ENCODE measurements at places on chromosomes 6 and 20.

- H3K36me3 ChIP-seq = no peaks in the 10 kb centered on the region
- H3K4me3 ChIP-seq = no peak overlapping the region
- no peak for DNase-seq
- no peaks in the 10 kb centered on the region for H3K4me1 ChIP-seq
Measured at GRCh38 chr6:127816643-127817042, 84.2 kb downstream of the THEMIS start.

DNA sequence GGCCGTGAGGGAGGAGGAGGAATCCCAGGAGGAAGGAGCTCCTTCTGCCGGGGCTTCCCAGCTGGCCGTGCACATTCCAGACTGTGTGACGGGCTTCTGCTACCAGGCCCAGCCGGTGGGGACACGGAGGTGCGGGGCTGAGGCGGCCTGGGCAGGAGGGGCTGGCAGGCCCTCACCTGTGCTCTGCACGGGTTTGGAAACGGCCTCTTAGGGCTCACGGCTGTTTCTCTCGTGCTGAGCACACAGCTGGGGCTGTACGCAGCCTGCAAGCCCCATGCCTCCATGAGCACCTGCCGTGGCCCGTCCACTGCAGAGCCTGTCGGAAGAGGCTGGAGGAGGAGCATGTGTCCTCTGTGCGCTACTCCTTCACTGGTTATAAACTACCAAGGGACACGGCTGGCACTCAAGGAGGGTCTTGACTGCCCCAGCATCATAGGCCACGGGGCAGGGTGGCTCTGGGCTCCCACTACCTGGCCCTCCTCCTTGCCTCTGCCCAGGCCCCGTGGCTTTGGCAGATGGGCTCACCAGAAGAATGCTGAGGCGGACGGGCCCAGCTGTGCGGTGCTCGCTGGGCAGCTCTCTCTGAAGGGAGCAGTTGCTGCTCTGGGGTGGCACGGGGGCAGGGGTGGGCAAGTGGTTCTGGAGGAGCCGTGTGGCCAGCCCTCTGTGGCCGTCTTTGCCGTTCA lies 15.8 kb downstream of the NPEPL1 start:
- H3K4me1 ChIP-seq = peaks cover 3% of the 10 kb centered on the region
- no peak overlapping the region for H3K4me3 ChIP-seq
- peaks cover 20% of the 10 kb centered on the region for H3K36me3 ChIP-seq
- DNase-seq = peak; percentile 8

DNA sequence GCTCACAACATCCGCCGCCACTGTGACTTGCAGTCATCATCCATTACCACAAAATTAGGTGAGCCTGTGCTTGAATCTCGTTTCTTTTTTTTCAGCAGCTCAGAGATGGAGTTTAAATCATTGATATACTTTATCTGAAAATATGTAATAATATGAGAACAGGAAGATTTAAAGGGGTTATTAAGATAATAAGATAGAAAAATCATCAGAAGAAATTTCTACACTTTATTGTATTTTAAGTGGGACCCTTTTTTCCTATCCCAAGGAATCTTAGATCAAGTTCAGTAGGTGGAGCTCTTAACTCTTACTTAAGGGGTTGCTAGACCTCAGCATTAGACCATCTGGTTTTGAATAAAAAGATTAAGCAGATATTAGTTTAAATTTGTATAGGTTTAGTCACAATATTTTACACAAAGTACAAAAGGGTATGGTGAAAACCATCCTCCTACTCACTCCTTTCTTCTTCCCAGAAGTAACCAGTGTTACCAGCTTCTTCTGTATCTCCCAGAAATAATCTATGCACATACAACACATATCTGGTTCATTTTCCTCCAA lies 9.4 kb upstream of the NCOA7 start:
- no peaks in the 10 kb centered on the region for H3K27me3 ChIP-seq
- DNase-seq = no peak
- peaks cover 4% of the 10 kb centered on the region for H3K4me1 ChIP-seq
- peaks cover 6% of the 10 kb centered on the region for H3K36me3 ChIP-seq
- H3K4me3 ChIP-seq = no peak overlapping the region
- no peak overlapping the region for H3K27ac ChIP-seq

- no peak for DNase-seq
- H3K27me3 ChIP-seq = no peaks in the 10 kb centered on the region
- no peak overlapping the region for H3K27ac ChIP-seq
- H3K4me3 ChIP-seq = no peak overlapping the region
- H3K36me3 ChIP-seq = no peaks in the 10 kb centered on the region
- H3K4me1 ChIP-seq = peaks cover 5% of the 10 kb centered on the region
Measured at GRCh38 chr6:6470123-6470522, 118.4 kb upstream of the LY86 start.

GRCh38 chr6:34350137-34350933 lies 42.1 kb downstream of the NUDT3 start:
- H3K27ac ChIP-seq = no peak overlapping the region
- peaks cover 48% of the 10 kb centered on the region for H3K4me1 ChIP-seq
- no peaks in the 10 kb centered on the region for H3K27me3 ChIP-seq
- H3K4me3 ChIP-seq = no peak overlapping the region
- no peak for DNase-seq

DNA sequence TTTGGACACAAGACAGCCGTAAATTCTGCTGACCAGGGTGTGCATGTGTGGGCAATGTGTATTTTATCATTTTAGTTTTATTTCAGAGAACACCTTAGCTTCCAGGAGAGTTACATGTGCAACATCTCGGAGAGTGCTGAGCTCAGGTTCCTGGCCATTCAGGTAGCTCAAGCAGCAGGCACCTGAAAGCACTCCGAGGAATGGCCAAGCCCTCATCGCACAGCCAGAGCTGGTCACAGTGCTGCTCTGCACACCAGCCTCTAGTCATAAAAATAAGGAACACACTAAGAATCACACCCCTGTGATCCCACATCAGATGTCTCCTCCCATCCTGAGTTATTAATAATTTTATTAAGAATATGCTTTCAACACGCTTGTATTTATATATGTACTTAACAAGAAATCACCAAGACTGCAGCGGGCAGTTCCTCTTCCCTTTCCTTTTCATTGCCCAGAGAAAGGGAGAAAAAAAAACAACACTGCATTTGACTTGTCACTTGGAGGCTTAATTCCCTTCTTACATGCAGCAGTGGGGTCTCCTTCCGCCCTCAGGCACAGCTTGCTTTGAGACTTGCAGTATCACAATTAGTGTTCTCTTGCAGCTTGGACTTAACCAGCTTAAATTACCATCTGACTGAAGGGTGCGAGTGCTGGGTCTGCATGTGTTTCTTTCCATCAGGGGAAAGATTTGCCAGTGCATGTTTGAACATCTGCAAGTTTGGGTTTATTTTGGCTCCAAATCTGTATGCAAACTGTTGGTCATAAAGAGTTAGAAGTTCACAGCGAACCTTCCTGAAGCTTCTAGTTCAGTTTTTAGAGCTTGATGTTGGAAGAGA lies 36.0 kb upstream of the IRF4 start:
- no peak overlapping the region for H3K4me3 ChIP-seq
- DNase-seq = no peak
- H3K36me3 ChIP-seq = peaks cover 22% of the 10 kb centered on the region

DNA sequence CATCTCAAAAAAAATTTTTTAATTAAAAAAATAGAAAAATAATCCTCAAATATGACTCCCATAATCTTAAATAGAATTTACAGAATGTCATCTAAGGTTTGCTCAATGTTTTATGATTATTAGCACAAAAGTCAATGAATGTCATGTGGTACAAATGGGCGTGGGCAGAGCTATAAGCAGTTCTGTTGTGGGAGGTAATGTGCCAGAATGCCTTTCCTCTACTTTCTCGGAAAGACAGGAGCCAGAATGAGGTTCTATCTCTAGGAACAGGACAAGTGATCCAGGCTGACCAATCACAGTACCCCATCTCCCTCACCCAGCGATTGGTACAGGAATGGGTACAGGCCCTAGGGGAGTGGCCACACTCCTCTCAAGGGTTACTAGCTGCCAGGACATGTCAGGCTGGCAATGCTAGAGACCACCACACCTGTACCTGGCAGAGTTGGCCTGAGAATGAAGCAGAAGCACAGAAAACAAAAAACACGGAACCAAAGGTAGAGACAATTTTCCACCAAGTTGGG lies 15.1 kb downstream of the RALGAPA2 start:
- H3K36me3 ChIP-seq = peaks cover 2% of the 10 kb centered on the region
- peaks cover 9% of the 10 kb centered on the region for H3K4me1 ChIP-seq
- no peak overlapping the region for H3K4me3 ChIP-seq
- H3K27me3 ChIP-seq = no peaks in the 10 kb centered on the region
- no peak overlapping the region for H3K27ac ChIP-seq

DNA sequence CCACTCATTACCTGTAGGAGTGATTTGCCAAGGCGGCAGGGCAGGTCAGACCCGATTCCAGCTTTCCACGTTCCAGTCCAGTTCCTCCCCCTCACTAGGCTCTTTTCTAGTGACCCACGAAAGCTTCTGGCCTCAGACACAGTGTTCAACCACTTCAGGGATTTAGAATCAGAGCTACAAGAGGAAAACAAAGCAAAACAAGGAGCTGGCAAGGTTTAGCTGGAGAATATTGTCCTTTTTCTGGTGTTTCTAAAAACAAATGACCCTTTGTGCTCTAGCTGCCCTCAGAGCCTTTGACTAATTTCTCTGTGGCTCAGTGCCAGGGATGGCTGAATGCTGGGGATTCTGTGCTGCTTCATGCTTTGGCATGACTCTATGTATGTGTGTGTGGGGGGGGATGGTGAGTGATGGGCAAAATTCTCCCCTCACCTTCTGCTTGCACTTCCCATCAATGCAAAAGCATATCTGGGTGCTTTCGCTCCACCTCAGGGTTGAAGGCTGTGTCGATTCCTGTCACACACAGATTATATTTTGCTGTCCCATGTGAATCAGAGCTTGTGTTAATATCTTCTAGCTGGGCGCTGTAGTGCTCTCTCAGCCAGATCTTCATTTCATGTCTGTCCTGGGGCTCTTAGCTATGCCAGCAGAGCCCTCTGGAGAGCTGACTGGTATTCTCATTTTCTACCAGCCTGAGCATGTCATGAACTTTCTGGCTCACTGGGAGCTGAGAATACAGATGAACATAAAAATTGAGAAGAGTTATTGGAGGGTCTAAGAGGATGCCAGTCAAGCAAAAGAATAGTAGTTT lies 19.3 kb upstream of the NEDD9 start:
- H3K36me3 ChIP-seq = peaks cover 68% of the 10 kb centered on the region
- no peak for DNase-seq
- no peaks in the 10 kb centered on the region for H3K27me3 ChIP-seq
- peak overlapping the region; percentile 15 for H3K27ac ChIP-seq

GRCh38 chr6:6884193-6884627 lies 223.6 kb upstream of the RREB1 start:
- peaks cover 5% of the 10 kb centered on the region for H3K4me1 ChIP-seq
- H3K27ac ChIP-seq = no peak overlapping the region
- H3K36me3 ChIP-seq = no peaks in the 10 kb centered on the region
- no peak overlapping the region for H3K4me3 ChIP-seq

- H3K4me3 ChIP-seq = no peak overlapping the region
- DNase-seq = no peak
- H3K36me3 ChIP-seq = no peaks in the 10 kb centered on the region
- no peaks in the 10 kb centered on the region for H3K4me1 ChIP-seq
- H3K27ac ChIP-seq = no peak overlapping the region
Measured at GRCh38 chr20:46523108-46523507, 9.7 kb upstream of the ZNF334 start.

DNA sequence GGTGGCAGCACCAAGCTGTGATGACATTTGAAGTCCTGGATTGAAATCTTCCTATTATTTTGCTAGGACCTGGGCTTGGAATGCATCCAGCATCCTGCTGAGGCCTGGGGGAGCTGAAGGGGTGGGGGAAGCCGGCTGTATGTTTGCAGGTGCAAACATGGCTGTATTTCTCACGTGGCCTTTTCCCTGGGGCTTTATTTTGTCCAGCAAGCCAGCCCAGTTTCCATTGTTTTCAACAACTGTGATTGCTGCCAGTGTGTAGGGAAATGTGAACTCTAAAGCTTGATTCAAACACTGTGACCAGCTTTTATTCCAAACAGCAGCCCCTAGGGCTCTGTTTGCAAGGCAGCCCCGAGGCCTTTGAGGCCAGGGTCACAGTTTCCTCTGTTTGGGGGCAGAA lies 683.0 kb downstream of the DHX35 start:
- no peak overlapping the region for H3K4me3 ChIP-seq
- no peaks in the 10 kb centered on the region for H3K27me3 ChIP-seq
- no peak overlapping the region for H3K27ac ChIP-seq
- H3K36me3 ChIP-seq = no peaks in the 10 kb centered on the region
- no peak for DNase-seq
- no peaks in the 10 kb centered on the region for H3K4me1 ChIP-seq

GRCh38 chr6:107323133-107323785 lies 136.1 kb downstream of the PDSS2 start:
- no peak overlapping the region for H3K27ac ChIP-seq
- H3K4me1 ChIP-seq = peaks cover 7% of the 10 kb centered on the region
- H3K27me3 ChIP-seq = no peaks in the 10 kb centered on the region
- no peak for DNase-seq

DNA sequence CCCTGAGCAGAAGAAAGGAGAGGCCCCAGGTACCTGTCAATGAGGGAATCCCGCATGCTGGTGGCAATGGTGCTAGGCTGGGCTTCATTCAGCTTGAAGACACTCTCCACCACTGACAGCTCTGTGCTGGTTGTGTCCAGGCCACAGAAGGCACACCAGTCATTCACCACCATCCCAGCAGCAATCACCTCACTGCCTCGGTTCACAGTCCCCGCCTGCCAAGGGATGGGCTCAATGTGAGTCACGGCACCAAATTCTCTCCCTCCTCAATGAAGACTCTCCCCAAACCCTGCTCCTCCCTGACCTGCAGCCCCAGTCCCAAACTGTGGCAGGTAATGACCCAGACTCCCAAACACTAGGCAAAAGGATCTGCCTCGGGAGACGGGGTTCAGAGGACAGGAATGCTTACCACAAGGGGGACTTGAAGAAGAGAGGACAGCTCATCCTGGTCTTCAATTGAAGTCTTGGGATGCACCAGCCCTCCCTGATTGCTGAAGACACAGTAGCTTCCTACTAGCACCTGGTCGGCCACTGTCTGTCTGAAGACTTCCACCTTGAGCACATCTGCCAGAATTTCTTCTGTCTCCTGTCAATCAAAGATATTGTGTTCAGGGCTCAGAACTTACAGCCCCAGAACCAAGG lies 1.7 kb upstream of the MMP24OS start:
- peak overlapping the region; percentile 72 for H3K27ac ChIP-seq
- H3K27me3 ChIP-seq = no peaks in the 10 kb centered on the region
- DNase-seq = no peak
- peaks cover 58% of the 10 kb centered on the region for H3K36me3 ChIP-seq

GRCh38 chr6:129575378-129576118 lies 134.4 kb downstream of the ARHGAP18 start:
- H3K4me1 ChIP-seq = peaks cover 4% of the 10 kb centered on the region
- peak overlapping the region; percentile 32 for H3K4me3 ChIP-seq
- no peaks in the 10 kb centered on the region for H3K27me3 ChIP-seq
- H3K27ac ChIP-seq = no peak overlapping the region
- H3K36me3 ChIP-seq = peaks cover 11% of the 10 kb centered on the region
- no peak for DNase-seq

DNA sequence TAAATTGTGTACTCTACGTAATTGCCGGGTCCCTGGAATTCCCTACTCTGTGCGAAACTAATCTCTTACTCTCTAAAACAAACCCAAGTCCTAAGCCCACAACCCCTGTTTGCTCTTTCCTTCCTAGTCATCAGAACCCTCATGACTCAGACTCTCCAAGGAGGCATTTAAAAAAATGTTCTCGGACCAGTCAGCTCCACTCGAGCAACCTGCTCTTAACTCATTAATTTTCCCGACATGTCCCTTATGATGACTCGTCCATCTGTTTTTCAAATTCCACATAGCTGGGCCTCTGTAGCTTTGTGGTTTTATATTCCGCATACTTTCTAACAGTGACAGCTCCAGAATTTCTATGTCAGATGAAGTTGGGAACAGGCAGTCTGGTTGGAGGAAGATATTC lies 2.6 kb upstream of the MUC22 start:
- H3K36me3 ChIP-seq = no peaks in the 10 kb centered on the region
- no peak overlapping the region for H3K4me3 ChIP-seq
- peaks cover 3% of the 10 kb centered on the region for H3K4me1 ChIP-seq
- no peak overlapping the region for H3K27ac ChIP-seq
- H3K27me3 ChIP-seq = peaks cover 25% of the 10 kb centered on the region
- DNase-seq = no peak

Data from activated B cell treated with CpG ODN at 0.5 μM for 24 hours (primary cell).